A172 (cell line): ENCODE measurements at places on chromosomes 4 and X.

- no peak for DNase-seq
Observed at GRCh38 chr4:148097801-148098200, 344.4 kb downstream of the NR3C2 start.

DNA sequence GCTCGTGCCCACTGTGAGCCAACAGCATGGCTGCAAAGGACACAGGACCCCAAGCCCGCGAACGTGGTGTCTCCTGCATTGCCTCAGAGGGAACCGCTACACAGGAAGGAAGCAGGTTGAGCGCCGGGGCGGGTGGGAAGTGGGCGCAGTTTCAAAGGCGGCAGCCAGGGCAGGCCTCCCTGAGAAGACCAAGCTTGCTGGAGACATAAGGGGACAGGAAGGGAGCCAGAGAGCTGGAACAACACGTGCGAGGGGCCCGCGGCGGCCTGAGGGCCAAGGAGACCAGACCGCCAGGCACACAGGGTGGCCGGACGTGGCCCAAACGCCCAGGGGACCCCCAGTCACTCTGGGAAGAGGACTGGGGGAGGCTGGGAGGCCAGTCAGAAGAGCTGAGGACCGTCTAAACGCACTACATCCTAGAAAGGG, 32.0 kb downstream of the CTBP1 start:
- no peak for DNase-seq

- no peak for DNase-seq
Observed at GRCh38 chr4:53556651-53557050, 34.6 kb downstream of the LNX1 start.

DNA sequence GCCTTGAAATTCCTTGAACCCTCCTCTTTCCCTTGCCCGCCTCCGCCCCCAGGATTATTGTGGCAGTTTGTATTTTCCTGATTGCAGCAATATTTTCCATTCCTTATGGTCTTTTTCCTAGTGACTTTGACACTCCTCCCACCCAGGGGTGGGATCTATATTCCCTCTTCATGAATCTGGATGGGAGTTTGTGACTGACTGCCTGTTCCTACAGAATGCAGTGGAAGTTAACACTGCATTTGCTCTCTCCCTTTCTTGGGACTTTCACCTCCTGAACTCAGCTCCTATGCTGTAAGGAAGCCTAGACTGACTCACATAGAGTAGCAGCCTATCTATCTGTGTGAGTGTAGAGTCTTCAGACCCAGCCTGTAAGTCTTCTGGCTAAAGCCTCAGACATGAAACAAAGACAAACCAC, 2.2 kb downstream of the FUNDC2 start:
- no peak for DNase-seq

DNA sequence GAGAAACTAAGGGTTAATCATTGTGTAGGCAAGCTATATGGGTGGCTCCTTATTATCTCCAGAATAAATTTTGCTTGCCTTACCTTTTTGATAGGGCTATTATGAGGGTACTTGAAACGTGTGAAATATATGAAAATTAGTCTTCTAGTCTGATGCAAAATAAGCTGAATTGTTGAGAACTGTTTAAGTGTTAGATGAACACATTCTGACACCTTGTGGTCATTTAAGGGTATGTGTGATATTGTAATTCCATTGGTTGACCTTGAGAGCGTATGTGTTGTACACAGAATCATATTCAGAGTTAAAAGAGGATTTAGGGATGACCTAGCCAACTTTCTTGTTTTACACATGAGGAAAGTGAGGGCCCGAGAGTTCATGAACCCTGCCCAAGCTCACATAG, 44.6 kb upstream of the LINC00632 start:
- peak; percentile 1 for DNase-seq

- DNase-seq: no peak
Observed at GRCh38 chrX:150507251-150507856, 61.1 kb upstream of the MTM1 start.

- peak; percentile 65 for DNase-seq
Observed at GRCh38 chr4:86831262-86832130, 17.7 kb downstream of the SLC10A6 start.

DNA sequence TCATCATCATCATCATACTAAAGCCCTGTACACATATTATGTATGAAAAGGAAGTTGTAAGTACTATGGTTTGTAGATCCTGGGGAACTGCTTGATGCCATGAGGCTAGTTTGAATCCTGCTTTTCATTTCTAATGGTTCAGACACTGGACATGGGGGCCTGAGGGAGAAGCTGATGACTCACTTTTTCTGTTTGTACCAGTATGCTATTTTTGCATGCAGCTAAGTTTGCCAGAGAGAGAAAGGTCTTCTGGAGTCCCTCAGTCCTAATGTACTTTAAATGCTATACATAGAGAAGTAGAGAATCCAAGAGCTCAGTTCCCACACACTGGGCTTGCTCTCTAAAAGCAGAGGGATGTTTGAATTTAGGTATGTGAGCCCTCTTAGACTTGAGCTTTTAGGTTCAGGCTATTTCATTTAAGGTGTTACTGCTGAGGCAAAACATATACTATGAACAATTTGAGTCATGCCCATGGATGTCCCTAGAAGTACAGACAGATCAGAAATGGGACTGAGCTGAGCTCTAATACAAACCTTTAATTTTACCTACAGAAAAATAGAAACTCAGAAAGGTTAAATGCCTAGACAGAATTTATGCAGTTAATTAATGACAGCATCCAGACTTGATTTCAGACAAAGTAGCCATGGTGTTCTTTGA, 17.6 kb upstream of the HS3ST1 start:
- no peak for DNase-seq

DNA sequence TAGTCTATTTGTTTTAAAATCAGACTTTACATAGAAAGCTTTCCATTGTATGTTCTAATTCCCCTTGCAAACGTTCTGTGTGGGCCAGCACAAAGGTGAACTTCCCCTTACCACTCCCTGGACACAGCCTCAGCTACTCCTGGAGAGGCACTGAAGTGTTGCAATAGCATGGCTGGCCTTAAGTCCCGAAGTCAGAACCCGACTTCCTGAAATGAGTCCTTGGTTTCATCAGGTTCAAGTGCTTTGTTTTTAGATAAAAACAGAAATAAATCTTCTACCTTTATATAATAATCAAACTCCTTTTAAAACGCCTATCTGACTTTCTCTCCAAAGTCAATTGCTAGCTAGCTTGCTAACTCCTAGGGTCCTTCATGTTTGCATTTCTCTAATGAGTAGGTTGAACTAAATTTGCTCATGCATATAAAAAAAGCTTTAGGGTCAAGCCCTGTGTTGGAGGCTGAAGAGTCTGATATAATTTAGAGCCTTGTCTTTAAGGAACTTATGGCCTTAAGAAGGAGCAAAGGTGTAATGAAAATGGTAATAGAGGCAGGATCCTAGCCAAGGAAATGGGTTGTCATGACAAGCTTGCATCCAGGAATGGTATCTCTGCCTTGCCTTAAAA, 9.0 kb downstream of the BMP3 start:
- no peak for DNase-seq

GRCh38 chr4:36067116-36067515, 177.2 kb downstream of the ARAP2 start:
- no peak for DNase-seq

- DNase-seq: peak; percentile 47
Observed at GRCh38 chrX:65985922-65986588, 53.8 kb downstream of the VSIG4 start.

DNA sequence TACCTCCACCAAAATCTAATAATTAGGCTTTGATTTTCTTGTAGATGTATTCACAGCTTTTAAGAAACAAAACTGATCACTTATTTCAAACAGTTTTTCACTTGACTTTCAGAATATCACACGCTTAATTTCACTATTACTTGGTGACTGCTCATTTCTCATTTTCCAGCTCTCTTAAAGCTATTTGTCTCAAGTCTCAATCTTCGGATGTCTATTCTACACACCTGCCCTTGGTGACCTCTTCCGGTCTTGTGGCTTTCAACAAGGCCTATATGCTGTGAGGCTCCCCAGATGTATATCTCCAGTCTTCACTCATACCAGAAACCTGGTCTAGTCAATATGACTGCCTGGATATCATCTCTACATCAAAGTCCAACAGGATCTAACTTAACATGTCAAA, 34.9 kb upstream of the ANXA10 start:
- DNase-seq: no peak

GRCh38 chr4:89797117-89797516, 39.8 kb downstream of the SNCA start:
- peak; percentile 27 for DNase-seq

DNA sequence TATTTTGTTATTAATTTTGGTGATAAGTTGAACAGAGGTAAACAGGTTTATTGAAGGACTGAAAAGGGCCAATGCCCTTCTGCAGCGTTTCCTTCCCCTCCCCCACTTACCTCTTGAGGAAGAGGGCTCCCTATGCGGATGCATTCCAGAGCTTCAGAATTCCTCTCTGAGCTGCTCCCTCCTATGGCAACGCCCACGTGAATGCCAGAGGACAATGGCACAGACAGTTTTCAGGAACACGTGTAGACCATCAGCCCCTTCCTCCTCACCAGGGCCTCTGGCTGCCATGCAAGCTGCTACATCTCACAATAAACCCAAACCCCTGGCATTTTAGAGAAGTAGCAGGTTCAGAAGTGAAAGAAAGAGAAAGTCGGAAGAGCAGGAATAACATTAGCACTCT, 127.9 kb downstream of the CHRDL1 start:
- DNase-seq: no peak
